ENCODE measurements at places on chromosomes 16 and 17.

DNA sequence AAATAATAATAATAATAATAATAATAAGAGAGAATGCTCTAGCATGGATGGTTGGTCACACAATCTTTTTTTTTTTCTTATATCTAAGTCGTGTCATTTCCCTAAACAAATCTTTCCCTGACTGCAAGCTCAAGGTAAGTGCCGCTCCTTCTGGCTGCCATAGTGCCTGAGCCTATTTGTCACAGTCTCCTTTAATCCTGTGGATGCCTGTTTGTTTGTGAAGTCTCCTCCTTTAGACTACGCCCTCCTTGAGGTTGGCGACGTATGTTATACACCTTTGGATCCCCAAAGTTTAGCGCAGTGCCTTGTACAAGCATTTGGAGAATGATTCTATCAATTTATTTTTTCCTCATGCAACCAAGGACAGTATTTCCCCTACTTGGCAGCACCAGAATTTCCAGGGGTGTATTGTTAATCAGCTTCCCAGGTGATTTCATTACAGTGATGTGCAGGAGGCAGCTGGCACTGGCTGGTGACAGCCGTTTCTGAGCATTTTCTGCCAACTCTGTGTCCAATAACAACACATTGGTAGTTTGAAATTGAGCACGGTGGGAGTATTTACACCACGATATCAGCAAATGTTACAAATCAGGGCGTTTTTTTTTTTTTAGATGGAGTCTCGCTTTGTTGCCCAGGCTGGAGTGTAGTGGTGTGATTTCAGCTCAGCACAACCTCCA, 26.6 kb downstream of the TMEM238L start:
- DNase-seq, result no peak

- DNase-seq, result no peak
These were observed 473.4 kb downstream of the SOX9 start for GRCh38 chr17:72594248-72594647.

GRCh38 chr17:49755663-49756283, 8.2 kb downstream of the FAM117A start:
- DNase-seq, result no peak

DNA sequence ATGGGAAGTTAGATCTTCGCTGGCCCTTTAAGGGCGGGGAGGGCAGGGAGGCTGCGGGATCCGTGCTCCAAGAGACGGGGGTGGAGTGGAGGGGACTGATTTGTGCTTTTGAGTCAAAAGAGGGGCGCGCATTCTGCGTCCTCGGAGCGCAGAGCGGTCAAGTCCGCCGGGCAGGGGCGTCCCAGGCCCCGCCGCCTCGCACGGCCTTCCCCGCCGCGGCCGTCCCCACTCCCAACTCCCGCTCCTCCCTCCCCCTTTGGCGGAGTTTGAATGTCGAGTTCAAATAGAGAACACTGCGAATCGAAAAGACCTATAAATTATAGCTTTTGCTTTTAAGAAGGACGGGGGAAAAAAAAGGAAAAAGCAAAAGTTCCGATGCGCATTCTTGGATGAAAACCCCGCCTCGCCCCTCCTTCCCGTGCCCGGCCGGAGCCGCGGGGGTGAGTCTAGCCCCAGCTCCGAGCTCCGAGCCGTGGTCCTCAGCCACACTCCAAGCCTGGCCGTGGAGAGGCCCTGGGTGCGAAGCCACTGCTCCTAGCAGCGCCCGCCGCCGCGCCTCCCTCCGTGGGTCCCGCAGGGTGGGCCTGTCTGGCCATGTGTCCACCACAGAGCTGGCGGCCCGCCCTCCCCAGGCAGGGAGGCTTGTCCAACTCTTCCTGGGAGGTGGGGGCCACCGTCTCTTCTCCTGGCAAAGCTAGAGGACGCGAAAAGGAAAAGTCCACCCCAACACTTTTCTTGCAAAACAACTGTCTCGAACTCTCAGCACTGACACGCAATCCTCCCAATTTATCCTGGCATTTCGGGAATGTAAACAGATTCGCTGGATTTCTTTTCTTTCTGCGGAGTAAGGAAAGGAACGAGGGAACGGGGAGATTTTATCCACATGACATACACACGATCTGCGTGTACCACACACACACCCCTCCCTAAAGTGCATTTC, 3.6 kb downstream of the CBX8 start:
- DNase-seq, result no peak
